PC-9 (cell line): ENCODE measurements at places on chromosomes 11 and 22.

- no peaks in the 10 kb centered on the region for H3K36me3 ChIP-seq
- no peak for DNase-seq
- H3K4me1 ChIP-seq: no peaks in the 10 kb centered on the region
- H3K27ac ChIP-seq: no peak overlapping the region
These were observed 26.6 kb downstream of the SC5D start for GRCh38 chr11:121318848-121319834.

GRCh38 chr11:107719557-107720302 is 7.9 kb upstream of the SLN start:
- DNase-seq: no peak
- peaks cover 9% of the 10 kb centered on the region for H3K4me1 ChIP-seq
- H3K27me3 ChIP-seq: no peaks in the 10 kb centered on the region
- H3K36me3 ChIP-seq: no peaks in the 10 kb centered on the region
- no peak overlapping the region for H3K27ac ChIP-seq

DNA sequence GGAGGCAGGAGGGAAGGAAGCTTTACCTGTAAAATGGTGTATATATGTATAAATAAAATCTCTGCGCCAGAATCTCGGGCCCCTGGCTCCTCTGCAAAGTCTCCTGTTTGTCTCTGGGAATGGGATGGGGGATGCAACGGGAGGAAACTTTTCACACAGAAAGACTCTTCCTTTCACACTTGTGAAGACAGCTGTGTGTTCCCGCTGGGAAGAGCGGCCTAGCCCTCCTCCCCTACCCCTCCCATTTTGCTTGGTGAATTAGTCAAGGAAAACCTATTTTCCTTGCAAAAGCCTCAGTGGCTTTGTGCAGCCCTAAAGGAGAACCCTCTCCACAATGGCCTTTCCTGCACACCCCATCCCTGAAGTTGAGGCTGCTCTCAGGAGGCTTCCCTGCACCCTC is 9.4 kb upstream of the IGF2 start:
- DNase-seq: no peak
- H3K27me3 ChIP-seq: peaks cover 15% of the 10 kb centered on the region; the same call in 1 of the 2 replicates

DNA sequence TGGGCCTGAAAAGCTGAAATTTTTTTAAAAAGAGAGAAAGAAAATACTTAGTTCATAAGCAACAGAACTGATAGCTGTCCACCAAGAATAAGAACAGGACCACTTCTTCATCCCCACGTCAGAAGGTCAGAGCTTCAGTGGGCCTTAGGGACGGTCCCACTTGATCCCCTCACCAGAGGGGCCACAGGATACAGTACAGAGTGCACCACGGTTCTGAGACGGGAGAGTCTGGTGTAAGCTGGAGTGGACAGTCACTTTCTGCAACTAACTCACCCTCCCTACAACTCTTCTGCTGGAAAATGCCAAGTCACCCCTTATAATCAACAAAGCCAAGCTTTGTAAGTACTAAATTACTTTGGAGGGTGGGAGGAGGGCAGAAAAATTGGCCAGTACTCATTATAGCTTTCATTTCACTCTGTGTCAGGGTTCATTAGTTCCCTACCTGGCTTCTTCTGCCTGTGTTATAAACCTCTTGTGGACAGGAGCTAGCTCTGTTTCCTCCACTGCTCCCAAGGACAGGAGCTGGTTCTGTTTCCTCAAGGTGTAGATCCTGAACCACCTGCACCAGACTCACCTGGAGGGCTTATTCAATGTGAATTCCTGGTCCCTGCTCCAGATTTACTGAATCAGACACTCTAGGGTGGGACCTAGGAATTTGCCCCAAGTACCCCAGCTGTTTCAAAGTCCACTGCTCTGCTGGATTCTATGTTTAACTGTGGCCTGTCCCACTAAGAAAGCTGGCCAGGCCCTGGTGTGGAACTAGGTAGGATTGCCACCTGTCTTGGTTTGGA is 39.6 kb downstream of the SCGB1A1 start:
- H3K4me3 ChIP-seq: no peak overlapping the region
- H3K36me3 ChIP-seq: no peaks in the 10 kb centered on the region
- H3K4me1 ChIP-seq: peaks cover 22% of the 10 kb centered on the region
- peak overlapping the region; percentile 69 for H3K27ac ChIP-seq
- no peaks in the 10 kb centered on the region for H3K27me3 ChIP-seq

DNA sequence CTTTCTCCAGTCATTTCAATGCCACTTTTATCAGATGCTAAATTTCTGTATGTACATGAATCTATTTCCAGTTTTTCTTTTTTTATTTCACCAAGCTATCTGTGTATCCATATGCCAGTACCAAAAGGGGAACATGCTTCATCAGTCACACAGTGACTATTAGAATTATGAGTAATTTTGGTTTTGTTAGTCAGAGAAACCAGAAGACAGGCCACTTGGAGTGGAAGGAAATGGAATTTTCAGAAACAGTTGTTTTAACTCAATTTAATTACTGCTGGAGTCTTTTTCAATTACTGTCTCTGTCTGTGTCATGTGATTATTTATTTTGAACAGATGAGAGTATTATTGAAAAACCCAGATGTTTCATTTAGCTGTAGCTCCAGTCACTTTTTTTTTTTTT is 84.6 kb upstream of the ANO3 start:
- no peak overlapping the region for H3K27ac ChIP-seq
- no peaks in the 10 kb centered on the region for H3K36me3 ChIP-seq
- H3K4me3 ChIP-seq: no peak overlapping the region
- DNase-seq: no peak

GRCh38 chr11:14158393-14158792 is 195.9 kb downstream of the SPON1 start:
- H3K36me3 ChIP-seq: no peaks in the 10 kb centered on the region
- H3K4me1 ChIP-seq: no peaks in the 10 kb centered on the region
- no peak overlapping the region for H3K27ac ChIP-seq
- no peak overlapping the region for H3K4me3 ChIP-seq
- no peaks in the 10 kb centered on the region for H3K27me3 ChIP-seq
- no peak for DNase-seq

DNA sequence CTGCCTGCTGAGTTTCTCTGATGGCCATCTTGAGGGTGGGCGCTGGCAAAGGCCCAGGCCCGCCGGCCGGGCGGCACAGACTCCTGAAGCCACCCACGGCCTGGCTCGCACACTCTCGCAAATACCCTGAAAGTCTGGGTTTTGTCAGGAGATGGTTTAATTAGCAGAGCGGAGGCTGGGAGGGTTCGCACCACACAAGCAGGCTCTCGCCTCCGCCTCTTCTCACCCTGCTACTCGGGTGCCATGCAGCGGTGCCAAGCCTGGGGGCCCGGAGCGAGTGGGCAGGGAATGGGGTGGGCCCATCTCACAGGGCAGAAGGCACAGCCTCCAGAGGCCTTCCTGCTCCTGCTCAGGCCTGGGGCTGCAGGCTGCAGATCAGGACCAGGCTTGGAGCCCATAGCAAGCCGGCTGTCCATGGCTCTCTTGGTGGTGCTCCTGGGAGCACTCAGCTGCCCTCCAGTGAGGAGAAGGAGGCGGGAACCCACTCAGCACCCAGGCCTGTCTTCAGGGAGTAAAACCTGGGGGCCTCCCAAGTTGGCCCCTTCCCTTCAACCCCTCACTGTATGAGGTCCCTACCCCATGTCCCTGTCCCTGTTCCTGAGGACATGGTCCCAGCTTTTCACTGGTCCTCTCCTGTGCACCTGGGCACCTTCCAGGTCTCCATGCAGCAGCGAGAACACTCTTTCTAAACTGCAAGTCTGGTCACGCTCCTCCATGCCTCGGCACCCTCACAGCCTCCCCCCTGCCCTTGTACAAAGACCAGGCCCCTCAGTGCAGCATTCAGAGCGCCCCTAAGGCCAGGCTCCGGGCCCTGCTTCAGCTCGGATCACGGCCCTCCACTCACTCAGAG is 62.0 kb downstream of the FLRT1 start:
- no peak for DNase-seq
- no peak overlapping the region for H3K27ac ChIP-seq
- H3K4me3 ChIP-seq: no peak overlapping the region
- H3K36me3 ChIP-seq: no peaks in the 10 kb centered on the region
- no peaks in the 10 kb centered on the region for H3K27me3 ChIP-seq
- peaks cover 26% of the 10 kb centered on the region for H3K4me1 ChIP-seq

DNA sequence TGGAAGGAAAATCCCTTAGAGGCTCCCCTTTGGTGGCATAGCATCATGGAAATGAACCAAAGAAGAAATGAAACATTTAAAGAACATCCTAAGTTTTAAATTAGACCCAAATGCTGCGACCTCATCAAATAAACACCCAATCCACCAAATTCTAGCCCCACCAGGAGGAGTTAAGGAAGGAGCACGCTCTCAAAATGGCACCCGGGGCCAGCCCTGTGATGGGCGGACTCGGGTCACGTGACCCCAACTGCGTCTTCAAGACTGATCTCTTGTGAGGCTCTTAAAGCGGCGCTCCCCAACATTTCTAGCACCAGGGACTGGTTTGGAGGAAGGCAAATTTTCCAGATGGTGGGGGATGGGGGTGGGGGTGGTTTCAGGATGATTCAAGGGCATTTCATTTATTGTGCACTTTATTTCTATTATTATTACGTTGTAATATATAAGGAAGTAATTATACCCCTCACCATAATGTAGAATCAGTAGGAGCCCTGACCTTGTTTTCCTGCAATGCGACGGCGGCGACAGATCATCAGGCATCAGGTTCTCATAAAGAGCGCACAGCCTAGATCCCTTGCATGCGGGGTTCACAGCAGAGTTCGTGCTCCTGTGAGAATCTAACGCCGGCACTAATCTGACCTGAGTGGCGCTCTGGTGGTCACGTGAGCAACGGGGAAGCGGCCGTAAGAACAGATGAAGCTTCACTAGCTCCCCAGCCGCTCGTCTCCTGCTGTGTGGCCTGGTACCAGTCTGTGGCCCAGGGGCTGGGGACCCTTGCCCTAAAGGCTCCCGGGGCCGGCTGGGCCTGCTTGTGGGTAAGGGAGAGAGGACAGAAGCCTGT is 90.6 kb upstream of the SLC22A12 start:
- no peak overlapping the region for H3K27ac ChIP-seq
- no peaks in the 10 kb centered on the region for H3K36me3 ChIP-seq
- peaks cover 91% of the 10 kb centered on the region for H3K27me3 ChIP-seq

GRCh38 chr11:112797092-112797491 is 164.1 kb upstream of the NCAM1 start:
- no peak overlapping the region for H3K4me3 ChIP-seq
- no peaks in the 10 kb centered on the region for H3K36me3 ChIP-seq
- no peaks in the 10 kb centered on the region for H3K27me3 ChIP-seq

GRCh38 chr11:68773521-68774193 is 22.3 kb upstream of the TESMIN start:
- H3K4me1 ChIP-seq: peaks cover 29% of the 10 kb centered on the region
- 0 out of 2 replicates have a peak, but pooled peaks cover 5% of the 10 kb centered on the region for H3K36me3 ChIP-seq
- no peaks in the 10 kb centered on the region for H3K27me3 ChIP-seq
- no peak overlapping the region for H3K27ac ChIP-seq

- H3K4me1 ChIP-seq: no peaks in the 10 kb centered on the region
- H3K36me3 ChIP-seq: no peaks in the 10 kb centered on the region
- DNase-seq: peak; percentile 50
These were observed 429.7 kb downstream of the ETS1 start for GRCh38 chr11:128157423-128158298.

DNA sequence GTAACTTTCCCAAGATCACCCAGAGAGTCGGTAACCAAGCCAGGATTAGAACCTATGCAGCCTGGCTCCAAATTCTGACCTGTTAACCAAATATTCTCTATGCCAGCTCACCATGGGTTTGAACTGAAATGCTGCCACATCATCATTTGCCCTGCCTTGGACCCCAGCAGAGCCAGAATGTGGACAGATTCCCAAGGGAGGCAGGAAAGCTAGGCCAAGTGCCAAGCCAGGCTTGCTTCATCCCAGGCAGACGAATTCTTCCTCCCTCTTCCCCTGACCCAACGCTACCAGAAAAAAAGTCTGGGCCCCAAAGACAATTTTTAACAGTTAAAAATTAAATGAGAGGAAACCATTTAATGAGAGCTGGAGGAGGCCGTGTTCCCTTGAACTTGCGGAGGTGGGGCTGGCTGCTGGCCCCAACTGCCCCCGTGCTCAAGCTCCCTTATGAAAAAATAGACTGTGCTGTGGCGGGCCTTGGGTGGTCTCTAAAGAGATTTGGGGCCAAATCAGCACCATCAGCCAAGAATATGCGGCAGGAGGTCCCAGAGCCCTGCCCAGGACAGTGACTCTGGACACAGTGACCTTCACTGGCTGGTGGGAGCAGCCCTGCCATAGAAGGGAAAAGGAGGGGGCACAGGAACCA is 184.1 kb upstream of the SYT13 start:
- no peaks in the 10 kb centered on the region for H3K4me1 ChIP-seq
- DNase-seq: no peak
- no peak overlapping the region for H3K27ac ChIP-seq
- H3K27me3 ChIP-seq: peaks cover 81% of the 10 kb centered on the region

GRCh38 chr22:28429711-28430110 is 249.9 kb downstream of the TTC28 start:
- no peaks in the 10 kb centered on the region for H3K36me3 ChIP-seq
- H3K27me3 ChIP-seq: no peaks in the 10 kb centered on the region
- DNase-seq: no peak
- no peak overlapping the region for H3K27ac ChIP-seq
- H3K4me3 ChIP-seq: no peak overlapping the region
- peaks cover 8% of the 10 kb centered on the region; the same call in 1 of the 2 replicates for H3K4me1 ChIP-seq

GRCh38 chr11:3840870-3841425 is at the start of gene RHOG:
Gene RHOG (minus strand): TSS chr11:3840959. CDS start chr11:3828138, 12,821 bp downstream.
- no peaks in the 10 kb centered on the region for H3K27me3 ChIP-seq
- H3K4me1 ChIP-seq: peaks cover 10% of the 10 kb centered on the region
- H3K4me3 ChIP-seq: peak within 1 kb of the TSS; percentile 68
- H3K36me3 ChIP-seq: no peaks in the 10 kb centered on the region

GRCh38 chr11:127472505-127472904 is 471.9 kb upstream of the KIRREL3 start:
- no peak overlapping the region for H3K4me3 ChIP-seq
- DNase-seq: no peak
- H3K4me1 ChIP-seq: no peaks in the 10 kb centered on the region
- no peak overlapping the region for H3K27ac ChIP-seq
- H3K27me3 ChIP-seq: no peaks in the 10 kb centered on the region; the same call in 1 of the 2 replicates
- H3K36me3 ChIP-seq: no peaks in the 10 kb centered on the region

GRCh38 chr22:49934160-49934890 is 15.9 kb downstream of the CRELD2 start:
- no peaks in the 10 kb centered on the region for H3K36me3 ChIP-seq
- no peak overlapping the region; the same call in 1 of the 2 replicates for H3K4me3 ChIP-seq
- peaks cover 29% of the 10 kb centered on the region for H3K4me1 ChIP-seq
- H3K27me3 ChIP-seq: no peaks in the 10 kb centered on the region; the same call in 1 of the 2 replicates

DNA sequence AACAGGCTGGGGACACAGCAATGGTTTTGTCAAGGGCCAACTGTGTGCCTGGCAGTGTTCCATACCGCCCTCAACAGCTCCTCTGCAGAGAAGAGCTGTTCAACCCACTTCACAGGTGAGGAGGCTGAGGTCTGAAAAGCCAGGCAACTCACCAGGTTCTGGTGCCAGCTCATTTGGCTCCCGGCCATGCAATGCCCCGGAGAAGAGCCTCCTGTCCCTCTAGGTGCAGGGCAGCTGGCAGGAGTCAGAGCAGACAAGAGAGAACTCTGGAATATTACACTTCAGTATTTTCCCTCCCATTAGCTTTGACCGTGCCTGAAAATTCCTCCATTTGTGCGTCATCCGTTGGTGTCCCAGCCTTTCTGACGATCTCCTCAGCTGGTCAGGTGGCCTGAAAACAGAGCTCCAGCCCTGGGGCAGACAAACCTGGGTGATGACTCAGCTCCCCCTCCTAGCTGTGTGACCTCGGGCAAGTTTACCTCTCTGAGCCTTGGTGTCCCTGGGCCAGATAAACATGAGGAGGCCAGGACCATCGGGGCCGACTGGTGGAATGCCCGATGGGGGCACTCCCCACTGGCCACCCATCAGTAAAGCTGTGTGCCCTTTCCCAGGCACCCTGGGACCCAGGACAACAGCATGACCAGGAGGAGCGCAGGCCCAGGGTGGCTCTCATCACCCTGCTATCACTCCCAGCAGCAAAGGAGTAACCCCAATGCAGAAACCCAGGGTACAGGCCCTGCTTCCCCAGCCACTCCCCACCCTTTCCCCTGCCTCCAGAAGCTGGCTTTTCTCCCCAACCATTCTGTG is 9.6 kb upstream of the C1QTNF6 start:
- peak; percentile 95 for DNase-seq
- H3K27ac ChIP-seq: peak overlapping the region; percentile 94
- H3K4me3 ChIP-seq: peak overlapping the region; percentile 77
- no peaks in the 10 kb centered on the region for H3K27me3 ChIP-seq
- H3K36me3 ChIP-seq: no peaks in the 10 kb centered on the region
